ENCODE measurements at places on chromosomes 11 and 22.

DNA sequence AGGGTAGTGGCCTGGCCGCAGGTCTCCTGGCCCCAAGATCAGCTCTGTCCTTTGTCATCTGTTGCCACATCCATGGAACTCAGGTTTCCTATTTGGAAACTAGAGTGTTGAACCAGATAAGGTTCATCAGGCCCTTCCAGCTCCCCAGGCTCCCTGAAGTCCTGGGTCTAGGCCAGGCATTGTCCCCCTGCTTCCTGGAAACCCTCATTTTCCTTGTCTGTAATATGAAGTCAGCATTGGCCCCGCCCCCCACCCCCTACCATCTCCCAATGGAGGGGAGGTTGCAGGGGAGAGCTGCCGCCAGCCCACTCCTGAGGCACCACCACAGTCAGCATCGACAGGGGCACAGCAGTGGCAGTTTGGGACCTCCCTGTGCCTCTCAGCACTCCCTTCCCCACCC, 9.0 kb upstream of the MS4A10 start:
- no peak for DNase-seq

DNA sequence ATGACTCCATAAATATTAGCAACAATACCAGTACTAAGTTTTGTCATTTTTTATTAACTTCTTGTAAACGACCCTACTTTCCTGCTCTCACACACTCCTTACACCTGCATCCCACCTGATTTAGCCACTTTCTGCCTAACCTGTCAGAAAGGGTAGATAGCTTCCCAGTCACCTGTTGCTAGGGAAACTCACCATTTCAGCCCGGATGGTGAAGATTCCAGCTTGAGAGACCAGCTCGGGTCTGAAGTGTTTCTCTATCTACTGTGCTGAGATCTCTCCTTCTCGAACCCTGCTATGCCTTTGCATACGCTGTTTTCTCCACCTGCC, at the start of gene PARVG:
Gene PARVG (plus strand): TSS at position 220 of the 327 bp plus-strand sequence. CDS start 2,405 bp downstream, outside the sequence.
- DNase-seq = peak; percentile 41

DNA sequence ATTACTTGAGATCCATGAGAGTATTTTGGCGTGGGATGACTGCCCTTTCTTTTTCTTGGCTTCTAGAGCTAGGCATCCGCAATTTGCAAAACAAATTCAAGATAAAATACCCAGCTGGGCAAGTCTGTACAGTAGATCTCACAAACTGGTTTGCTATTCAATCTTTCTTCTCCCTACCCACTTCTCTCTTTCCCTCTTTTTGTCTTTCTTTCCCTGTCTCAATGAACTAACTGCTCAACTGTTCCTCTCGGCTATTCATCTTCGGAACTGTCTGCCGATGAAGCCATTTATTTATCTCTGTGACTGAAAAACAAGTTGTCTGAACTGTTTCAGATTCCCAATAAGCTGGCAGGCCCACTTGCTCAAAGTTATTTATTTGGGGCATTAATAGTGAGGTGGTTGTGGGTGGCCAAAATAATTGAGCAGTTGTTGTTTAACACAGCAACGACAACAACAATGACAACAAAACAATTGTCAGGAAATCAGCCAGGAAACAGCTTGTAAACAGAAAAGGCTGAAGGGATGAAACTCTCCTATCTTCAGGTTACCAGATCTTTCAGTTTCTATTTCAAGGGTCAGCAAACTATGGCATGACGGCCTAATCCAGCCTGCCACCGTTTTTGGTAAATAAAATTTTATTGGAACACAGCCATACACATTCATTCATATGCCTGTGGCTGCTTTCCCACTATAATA, 76.0 kb upstream of the MTMR2 start:
- DNase-seq = no peak

- DNase-seq = no peak
Observed at GRCh38 chr11:130413405-130414106, 14.9 kb downstream of the ADAMTS8 start.

DNA sequence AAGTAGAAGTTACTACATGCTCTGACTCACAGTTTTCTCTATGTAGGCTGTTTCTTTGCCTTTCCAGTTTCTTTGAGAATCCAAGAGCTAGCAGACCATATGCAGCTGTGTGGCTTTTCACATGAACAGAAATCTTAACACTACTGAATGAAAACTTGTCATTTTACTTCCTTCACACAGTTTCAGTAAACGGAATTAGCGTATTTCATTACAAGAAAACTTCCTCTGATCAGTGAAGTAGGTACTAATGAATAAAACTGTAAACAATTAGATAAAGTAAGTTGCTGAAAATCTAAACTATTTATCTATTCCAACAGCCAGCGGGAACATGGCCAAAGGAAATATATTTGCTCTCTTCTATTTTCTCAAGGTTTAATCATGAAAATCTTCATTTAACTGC, 953.2 kb downstream of the LRRC4C start:
- DNase-seq = no peak

Data from inflammatory macrophage (primary cell).